ENCODE measurements at places on chromosomes 5 and 9.

GRCh38 chr9:131743096-131743495 lies 3.2 kb upstream of the RAPGEF1 start:
- DNase-seq = no peak

DNA sequence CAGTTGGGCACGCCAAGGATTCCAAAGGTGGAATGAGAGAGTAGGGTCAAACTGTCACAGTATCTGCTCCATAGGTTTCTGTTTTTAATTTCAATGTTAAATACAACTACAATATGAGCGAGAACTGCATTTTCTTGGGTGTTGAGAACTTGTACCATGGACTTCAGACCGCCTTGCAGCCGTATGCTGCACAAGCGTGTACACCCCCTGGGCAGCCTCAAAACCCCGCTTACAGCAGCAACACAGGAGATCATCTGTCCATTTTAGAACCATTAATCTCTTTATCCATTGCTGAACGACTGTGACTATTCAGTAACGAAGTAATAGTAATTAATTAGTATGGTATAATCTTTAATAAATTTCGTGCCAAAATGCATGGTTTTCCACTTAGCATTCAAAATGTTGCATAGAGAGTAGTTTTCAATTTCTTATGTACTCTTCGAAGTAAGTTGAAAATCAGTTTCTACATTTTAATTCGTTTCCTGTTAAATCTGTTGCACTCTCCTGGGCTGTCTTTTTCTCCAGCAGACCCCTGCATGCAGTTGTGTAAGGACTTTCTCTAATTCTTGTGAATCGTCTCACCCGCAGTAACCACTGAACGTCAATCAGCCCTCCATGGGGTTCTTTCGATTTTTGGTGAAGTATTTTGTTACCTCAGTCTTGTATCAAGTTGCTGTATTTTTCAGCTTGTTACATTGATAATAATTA lies 42.0 kb upstream of the GARNL3 start:
- DNase-seq = no peak

DNA sequence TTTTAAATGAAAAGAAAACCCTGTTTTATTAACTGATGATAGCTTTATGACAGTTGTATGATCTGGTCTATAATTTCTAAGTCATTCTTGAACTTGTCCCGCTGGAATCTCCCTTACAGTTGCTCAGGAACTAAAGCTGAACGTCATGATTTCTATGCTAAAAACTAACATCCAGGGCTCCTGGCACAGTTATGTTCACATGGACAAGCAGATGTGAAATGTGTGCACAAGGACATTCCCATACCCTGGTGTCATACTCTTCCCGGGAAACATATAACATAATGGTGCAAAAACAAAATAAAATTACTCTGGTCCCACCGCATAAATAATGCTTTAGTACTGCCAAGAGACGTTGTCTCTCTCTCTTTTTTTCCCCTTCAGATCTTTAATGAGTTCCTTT lies 134.9 kb downstream of the PRDM6 start:
- DNase-seq = no peak

GRCh38 chr5:44770780-44771717 lies 37.7 kb upstream of the MRPS30 start:
- DNase-seq = no peak

DNA sequence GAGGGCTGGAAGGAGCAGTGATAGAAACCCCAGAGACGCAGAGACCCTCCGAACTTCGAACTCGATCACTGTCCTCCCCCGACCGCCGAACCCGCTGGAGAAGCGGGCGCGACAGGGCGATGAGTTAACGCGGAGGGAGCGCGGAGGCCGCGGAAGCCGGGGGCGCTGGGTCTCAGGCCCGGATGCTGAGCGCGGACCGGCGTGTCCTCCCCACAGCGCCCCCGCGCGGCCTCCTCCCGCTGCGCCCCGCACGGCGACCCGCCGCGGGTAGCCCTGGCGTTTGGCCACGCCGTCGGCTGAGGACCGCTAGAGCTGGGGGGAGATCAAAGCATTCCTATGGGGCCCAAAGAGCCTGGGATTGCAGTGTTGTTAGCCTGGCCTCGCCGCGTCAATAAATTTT lies 7.7 kb upstream of the DMRT2 start:
- DNase-seq = no peak

- no peak for DNase-seq
Observed at GRCh38 chr5:39755452-39755851, 330.7 kb upstream of the DAB2 start.

DNA sequence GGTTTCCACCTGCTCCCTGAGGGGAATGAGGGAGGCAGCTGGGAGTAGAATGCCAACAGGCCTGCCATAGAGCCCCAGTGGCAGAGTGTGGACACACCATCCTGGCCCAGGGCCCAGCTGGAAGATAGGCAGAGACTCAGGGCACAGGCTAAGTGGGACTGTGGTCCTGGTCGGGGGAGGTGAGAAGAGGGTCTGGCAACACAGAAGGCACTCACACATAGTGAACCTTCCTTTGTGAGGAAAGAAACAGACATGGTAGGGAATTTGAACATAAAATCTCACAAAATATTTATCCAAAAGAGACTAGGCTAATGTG lies 41.2 kb downstream of the WDR36 start:
- DNase-seq = no peak

GRCh38 chr5:2542026-2542425 lies 209.5 kb downstream of the IRX2 start:
- no peak for DNase-seq

DNA sequence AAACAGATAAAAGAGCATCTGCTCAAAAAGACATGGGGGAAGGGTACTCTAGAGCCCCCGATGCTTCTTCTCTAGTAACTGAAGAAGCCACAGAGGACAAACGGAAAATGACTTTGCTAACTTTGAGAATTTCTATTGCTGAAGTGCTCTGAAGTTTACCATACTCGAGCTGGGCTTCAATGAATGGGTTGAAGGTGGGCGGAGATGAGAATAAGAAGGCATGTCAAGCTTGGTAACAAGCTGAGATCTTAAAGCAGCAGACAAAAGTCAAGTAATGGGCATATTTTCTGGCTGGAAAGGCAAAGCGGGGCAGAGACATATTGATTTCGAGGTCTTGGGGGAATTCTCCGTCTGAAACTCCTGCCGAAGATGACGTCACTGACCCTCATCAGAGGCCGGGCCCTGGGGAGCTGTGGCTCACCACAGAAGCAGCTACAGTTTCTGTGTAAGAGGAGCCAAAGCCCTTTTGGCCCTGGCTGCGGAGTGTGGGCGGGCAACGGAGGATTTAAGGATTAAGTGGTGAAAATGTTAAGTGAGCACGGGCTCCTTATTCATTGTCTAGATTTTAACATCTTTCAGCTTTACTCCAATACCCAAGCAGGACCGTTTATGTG lies 115.8 kb upstream of the SLIT3 start:
- no peak for DNase-seq

DNA sequence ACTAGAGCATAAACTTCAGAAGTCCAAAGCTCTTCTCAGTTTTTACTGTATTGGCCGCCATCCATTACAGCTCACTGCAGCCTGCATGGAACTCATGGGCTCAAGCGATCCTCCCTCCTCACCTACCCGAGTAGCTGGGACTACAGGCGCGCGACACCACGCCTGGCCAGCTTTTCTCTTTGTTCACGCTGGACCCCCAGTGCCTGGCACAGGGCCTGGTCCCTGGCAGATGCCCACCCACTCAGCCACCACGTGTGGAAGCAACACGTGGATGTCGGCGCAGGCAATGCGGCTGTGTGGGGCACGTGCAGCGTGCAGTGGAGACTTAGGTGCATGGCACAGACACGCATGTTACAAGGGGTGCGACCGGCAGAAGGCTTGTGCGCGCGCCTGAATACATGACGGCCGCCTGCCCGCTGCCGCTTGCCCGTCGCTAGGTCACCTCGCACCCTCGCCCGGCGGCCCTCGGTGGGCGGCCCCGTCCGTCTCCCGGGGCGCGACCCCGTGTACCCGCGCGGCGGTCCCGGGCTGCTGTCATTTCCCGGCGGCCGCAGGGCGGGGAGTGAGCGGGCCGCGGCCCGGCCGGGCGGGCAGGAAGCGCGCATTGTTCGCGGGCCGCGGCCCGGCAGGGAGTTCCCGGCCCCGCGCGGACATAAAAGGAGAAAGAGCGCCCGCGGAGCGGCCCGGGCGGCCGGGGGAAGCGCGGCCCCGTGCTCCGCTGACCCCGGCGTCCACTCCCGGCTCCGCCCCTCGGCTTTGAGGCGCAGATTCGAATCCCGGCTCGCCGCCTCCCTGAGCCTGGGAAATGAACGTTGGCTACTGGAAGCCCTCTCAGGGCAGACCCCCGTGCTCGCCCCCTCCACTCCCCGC lies 24.1 kb upstream of the PTGS1 start:
- no peak for DNase-seq

DNA sequence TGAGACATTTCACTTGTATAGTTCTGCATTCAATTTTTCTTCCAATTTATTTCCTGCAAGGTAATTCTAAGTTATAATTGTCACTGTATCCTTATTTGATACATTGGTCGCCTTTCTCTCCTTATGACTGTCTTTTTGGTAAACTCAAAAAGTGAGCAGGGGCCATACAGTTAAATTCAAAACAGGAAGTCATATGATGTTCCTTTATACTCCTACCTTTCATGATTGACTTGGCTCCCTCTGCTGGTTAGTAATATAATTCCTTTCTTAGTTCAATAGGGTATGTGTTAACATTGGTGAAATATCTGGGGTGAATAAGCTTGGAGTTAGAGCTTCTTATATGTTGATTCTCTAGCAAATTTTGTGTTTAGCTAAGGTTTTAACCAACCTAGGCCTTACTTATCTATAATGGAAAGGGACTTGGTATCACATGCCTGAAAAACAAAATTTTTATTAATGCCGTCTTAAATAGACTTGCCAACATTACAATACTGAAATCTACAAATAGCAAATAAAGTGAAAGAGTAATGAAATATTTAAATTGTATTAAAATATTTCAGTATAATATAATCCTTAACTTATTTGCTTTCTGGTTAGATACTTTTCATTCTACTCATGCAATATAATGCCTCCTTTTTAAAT lies 6.0 kb upstream of the NIPBL start:
- DNase-seq = peak; percentile 74

- DNase-seq = no peak
Observed at GRCh38 chr5:157630341-157630740, 21.9 kb downstream of the SOX30 start.

DNA sequence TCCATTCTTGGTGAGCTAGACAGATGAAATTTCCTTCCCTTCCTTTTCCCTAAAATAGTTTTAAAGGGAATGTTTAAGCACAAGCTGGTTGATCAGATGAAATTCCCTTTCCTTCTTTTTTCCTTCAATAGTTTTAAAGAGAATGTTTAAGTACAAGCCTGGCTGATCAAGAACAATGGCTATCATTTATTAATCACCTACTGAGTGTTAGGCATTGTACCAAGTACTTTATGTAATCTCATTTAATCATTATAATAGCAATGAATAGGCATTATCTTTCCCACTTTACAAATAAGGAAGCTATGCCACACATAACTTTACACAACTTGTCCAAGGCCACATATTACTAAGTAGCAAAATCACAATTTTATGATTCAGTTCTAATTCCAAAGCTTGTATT lies 152.0 kb upstream of the ACOT12 start:
- DNase-seq = no peak

DNA sequence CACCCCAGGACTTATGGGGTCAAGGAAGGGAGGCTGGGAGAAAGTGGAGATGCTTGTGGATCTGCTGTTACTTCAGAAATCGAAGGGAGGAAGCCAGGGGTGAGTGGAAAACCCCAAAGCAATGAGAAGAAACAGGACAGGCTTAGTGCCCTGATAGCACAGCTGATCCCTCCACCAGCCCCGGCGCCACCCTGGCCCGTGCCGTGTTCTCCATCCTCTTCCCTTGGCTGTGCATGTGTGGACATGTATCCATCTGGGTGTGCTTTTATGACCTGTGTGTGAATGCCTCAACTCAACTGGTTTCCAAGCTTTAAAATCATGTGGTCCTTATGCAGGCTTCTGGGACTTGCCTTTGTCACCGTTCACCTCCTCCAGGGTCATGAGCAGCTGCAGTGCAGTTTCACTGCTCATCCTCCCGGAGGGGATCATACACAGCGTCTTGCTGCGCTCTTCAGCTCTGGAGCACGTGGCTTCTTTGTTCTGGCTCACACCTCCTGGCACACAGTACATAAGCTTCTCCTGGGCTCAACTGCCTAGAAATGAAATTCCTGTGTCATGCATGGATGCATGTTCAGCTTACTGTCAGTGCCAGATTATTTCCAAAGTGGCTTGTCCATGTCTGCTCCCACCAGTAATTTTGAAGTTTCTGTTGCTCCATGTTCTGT lies 58.2 kb downstream of the IPPK start:
- DNase-seq = no peak

GRCh38 chr5:179795049-179795862 lies 1.5 kb downstream of the LTC4S start:
- DNase-seq = no peak

- DNase-seq = no peak
Observed at GRCh38 chr9:131759017-131759647, 19.3 kb upstream of the RAPGEF1 start.

DNA sequence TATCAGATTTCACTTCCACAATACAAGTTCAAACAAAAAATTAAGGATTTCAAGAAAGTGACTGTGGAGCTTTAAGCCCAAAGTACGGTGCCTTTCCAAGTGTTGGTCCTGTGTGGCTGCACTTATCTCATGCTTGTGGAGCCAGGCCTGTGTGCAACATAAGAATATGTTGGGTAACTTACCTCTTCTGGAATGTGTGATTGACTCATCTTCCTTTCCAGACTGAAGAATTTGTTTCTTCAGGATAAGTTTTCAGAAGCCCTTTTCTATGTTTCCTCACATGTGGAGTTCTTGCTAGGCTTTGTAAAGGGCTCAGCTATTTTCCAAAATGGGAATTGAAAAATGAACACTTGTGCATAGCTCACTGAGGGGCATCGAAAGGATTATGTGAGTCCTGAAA lies 485.1 kb upstream of the PAPPA start:
- DNase-seq = no peak

DNA sequence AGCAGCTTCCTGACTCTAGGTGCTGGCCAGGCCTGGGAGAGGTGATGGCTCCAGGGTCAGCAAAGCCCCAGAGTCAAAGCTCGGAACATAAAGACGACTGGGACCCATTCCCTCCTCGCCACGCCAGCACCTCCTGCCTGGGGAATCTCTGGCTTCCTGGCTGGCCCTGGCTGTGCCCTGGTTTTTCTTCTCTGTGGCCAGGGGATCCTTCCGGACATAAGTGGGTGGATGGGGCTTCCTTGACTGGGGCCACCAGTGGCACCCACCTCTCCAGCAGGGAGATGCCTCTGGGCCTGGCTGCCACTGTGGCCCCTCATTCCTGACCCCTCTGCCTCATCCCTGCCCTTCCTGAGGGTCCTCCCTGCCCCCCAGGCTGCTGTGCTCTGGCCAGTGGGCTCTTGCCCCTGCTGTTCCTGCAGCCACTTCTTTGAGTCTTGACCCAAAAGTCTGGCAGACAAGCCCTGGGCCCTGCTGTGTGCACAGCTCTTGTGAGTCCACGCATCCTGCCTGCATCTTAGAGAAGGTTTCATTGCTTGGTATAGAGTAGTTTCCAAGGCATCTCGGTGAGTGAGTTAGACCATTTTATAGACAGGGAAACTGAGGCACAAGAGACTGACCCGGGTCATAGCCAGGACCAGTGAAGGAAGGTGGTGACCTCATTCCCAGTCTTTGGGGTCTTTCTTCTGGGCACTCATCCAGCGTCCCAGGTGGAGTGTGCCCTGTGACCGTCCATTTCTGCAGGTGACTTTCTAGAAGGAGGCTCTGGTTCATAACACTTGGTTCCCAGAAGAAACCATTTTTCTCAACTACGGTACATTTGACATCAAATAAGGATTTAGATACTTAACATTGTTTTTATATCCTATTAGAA lies 17.3 kb upstream of the LPCAT1 start:
- no peak for DNase-seq
